ENCODE measurements at places on chromosomes 1 and 21.
A peak's percentile ranks its signal among the peaks of the same experiment; 100 is the strongest.

GRCh38 chr1:223217781-223218180 lies 74.7 kb upstream of the TLR5 start:
- DNase-seq = no peak

DNA sequence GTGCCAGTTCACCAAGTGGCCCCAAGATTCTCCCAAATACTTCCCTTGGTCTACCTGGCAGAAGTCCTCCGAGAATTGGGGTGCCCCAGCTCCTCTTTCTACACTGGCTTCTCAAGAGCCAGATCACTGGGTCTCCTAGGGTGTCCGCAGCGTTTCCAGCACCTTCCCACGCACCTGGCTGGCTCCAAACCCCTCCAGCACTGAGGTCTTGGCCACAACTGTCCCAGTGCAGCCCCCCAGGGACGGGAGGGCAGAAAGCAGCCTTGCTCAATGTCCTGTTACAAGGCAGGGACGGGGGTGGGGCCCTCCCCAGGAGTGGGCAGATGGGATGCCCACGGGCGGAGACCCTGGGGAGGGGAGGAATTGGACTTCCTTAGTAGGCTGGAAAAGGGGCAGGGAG lies 1.1 kb downstream of the ECE1 start:
- no peak for DNase-seq

DNA sequence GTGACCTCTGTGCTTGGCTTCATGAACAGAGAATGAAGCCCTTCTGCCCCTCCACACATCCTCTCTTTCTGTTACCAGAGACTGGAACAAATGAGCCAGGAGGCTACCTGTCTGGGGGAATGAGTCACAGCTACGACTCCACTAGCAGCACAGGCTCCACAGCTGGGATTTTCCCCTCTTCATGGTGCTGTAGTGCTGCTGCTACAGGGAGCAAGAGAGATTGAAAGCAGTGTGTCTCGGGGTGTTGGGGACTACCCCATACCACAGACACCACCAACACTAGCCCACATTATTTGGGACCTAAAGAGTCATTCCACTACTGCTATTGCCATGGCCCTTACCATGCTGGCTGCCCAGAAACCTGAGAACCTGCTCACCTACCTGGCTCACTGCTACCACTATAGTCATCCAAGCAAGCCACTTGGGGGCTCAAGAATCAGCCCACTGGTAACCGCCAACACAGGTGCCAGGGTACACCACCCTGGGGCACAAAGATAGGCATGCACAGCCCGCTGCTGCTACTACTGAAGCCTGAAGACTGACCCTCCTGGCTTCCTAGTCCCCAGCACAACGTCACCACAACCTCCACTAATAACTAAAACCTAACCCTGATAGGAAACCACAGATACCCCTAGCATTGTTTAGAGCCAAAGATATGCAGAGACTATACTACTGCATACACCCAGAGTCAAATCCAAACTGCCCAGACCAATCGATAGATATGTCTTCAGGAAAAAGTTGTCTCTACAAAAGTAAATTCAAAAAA lies 17.7 kb downstream of the CD1E start:
- DNase-seq = no peak

DNA sequence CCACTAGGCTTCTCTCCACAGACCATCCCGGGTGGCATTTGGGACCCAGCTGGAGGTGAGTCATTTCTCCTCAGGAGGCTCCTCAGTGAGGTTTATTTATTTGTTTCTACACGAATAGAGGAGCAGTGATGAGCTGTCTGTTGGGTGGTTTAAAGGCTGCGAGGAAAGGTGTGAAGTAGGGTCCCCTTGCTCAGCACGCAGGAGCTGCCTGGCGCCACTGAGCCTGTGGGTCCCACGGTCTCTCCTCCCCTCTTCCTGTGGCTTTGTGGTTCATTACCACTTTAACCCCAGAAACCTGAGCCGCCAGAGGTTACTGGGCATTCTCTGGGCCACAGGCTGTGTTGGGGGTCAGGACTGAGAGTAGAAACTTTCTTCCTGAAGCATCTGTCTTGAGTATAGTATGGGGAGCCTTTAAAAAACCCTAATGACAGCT lies 39.9 kb downstream of the IL6R start:
- DNase-seq = peak; percentile 95

DNA sequence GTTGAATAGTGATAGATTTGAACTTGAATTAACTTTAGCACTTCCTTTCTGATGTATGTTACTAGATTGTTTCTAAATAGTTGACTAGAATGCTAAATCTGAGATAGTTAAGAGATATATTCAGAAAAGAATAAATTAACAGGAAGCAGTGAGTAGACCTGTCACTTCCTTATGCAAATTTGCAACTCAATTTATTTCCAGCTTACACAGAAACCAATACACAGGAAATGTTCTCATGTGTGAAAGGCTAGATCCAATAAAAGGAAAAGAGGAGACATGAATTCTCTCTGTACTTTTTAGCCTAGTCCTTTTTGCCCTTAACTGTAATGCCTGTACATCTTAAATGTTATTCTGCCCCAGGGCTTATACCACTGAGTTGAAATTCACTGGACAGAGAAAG lies 522.3 kb downstream of the COL11A1 start:
- no peak for DNase-seq

DNA sequence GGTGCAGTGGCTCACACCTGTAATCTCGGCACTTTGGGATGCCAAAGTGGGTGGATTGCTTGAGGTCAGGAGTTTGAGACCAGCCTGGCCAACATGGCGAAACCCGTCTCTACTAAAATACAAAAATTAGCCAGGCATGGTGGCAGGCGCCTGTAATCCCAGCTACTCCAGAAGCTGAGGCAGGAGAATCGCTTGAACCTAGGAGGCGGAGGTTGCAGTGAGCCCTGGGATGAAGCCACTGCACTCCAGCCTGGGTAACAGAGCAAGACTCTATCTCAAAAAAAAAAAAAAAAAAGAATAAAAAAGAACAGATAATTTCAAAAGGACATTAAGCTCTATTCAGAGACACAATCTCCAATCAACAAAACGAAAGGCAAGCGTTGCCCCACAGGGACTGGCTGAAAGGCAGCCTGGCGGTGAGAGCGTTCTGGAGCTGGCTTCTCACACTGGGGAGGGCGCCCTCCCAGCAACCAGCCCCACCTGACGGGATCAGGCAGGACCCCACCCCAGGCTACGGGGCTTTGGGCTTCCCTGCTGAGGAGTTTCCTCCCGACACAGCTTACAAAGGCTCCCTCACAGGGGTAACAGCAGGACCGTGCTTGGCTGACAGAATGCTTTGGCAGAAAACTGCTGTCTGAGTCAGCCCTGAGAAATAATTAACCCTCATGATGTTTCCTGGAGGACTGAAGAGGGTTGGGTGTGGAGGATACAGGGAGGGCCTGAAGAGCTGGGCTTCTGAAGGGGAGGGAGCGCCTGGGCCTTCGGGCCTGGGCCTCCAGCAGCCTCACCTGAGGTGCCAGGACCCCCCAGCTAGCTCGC lies 31.1 kb upstream of the SRP9 start:
- DNase-seq = peak; percentile 87

DNA sequence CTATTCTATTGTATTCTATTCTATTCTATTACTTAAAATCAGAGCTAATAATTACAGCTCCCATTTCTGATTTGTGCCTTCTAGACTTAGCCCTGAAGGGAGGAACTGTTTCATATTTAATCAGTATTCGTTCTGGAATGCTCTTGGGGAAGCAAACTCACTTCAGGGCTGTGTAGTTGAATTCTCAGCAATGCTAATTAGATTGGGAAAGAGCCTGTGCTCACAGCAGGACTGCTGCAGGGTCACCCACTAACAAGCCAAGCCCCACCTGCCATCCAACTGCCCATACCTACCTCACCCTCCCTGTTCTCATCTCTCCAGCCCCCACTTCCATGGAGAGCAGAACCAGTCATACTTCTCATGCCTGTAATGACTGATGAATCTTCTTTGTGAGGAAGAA lies 464.2 kb downstream of the PTPRU start:
- DNase-seq = no peak

GRCh38 chr1:78607334-78607927 lies 12.8 kb upstream of the IFI44L start:
- DNase-seq = peak; percentile 27

DNA sequence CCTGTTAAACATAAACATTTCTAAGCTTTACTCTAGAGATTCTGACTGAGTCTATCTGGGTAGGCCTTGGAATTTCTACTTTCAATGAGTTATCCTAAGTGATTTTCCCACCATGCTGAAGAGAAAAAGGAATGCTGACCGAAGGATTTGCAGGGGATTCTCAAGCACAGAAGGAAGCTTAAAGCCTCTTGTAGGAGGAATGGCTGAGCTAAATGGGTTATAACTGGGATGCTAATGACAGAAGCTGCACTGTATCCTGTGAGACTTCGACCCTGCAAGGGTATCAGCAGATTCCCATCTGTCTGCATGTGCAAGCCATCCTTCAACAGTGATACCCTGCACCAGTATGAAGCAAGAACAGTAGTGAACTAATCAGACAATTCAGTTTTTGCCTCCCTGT lies 35.4 kb downstream of the SLC35D1 start:
- peak; percentile 18 for DNase-seq

DNA sequence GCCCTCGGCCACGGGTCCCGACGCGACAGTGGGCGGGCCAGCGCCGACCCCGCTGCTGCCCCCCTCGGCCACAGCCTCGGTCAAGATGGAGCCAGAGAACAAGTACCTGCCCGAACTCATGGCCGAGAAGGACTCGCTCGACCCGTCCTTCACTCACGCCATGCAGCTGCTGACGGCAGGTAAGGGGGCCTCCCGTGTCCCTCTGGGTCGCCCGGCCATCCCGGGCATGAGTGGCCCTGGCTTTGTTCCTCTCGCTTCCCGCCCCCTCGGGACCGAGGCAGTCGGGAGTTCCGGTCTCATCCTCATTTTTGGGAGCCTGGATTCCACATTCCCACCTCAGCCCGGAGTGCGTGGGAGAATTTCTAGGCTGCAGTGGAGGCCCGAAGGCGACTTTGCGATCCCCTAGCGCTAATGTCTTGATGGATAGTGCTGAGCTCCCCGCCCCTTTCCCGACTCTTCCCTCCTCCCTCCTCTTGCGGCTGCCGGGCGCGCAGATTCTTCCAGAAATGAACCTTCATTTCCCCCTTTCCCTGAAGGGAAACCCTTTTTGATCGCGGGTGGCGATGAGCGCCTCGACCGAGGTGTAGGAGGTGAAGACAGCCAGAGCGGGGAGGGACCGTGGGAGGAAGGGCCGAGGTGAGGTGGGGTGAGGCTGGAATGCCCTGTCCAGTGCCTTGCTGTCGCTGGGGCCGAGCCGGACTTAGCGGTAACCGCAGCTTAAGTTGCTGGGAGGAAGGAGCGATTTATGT lies 705 bp downstream of the KHDRBS1 start:
- DNase-seq = peak; percentile 69

- DNase-seq = no peak
Observed at GRCh38 chr1:51686450-51686849, 69.6 kb downstream of the OSBPL9 start.

- no peak for DNase-seq
Observed at GRCh38 chr1:94796266-94796665, 23.9 kb upstream of the SLC44A3 start.

DNA sequence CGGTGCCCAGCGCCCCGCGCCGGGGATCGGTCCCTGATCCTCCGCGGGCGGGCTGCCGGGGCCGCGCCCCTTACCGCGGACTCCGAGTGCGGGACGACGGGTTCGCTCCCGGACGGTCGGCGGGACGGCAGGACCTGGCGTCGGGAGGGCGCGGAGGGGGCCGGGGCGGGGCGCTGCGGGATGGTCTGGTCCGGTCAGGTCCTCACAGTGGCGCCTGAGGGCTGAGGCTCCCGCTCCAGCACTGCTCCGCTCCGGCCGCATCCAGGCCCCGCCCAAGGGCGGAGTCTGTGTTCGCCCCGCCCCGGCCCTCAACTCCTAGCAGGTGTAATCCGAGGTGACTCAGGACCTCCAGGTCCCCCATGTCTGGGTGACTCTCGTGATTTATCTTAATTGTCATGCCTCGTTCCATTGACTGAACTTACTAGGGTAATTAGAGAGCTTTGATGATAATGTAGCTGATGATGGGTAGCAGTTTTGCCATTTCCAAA lies at the start of gene RAB3B:
TSS of gene RAB3B (minus strand) at position 223 of the 488 bp plus-strand sequence. CDS start 13,583 bp downstream, outside the sequence.
- DNase-seq = peak; percentile 62

DNA sequence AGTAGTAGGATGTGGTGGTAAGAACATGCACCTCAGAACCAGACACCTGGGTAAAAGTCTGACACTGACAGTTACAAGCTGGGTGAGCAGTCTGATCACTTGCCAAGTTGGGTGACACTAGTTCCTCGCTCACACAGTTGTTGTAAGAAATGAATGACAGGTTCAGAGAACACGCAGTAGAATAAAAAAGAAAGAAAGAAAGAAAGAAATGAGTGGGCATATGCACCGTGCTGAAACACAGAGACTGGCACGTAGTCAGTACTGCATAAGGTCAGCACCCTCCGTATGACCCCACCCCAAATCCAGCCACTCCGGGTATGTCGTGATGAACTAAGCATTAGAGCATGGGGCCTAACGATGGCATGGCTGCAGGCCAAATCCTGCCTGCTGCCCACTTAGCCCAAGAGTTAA lies 90.6 kb downstream of the GLUL start:
- no peak for DNase-seq

GRCh38 chr1:245489838-245490237 lies 335.1 kb downstream of the KIF26B start:
- no peak for DNase-seq

- DNase-seq = peak; percentile 33
Observed at GRCh38 chr1:244801246-244801645, 34.2 kb upstream of the COX20 start.

DNA sequence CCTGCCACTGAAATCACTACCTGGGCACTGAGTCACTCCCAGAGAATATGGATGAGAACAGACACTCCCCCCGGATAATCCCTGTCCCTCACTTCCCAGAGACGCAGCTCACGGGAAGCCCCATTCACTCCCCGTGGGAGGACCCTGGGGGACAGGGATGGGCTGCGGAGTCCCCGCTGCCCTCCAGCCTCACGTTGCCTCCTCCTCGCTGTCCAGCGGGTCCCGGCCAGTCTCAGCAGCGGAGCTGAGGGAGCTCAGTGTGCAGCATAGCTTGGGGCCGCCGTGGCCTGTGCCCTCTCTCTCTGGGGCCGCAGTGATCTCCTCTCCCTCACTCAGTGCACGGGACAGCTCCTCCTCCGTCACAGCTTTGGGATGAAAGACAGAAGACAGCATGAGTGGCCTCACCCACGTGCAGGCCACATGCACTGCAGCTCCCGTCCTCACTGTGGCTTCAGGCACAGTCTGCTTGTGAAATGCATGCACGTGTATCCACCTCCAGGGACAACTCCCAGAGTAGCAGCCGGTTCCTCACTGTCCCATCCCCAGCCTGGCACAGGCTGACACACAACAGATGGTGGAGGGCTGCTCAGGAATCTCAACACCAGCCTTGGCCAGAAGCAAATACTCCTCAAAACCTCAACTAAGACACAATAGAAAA lies 7.4 kb downstream of the CFAP410 start:
- DNase-seq = peak; percentile 26

- DNase-seq = no peak
Observed at GRCh38 chr1:202010180-202011015, at the start of gene ELF3. Gene ELF3 (plus strand): TSS chr1:202010587. CDS start chr1:202011137, 550 bp downstream.

DNA sequence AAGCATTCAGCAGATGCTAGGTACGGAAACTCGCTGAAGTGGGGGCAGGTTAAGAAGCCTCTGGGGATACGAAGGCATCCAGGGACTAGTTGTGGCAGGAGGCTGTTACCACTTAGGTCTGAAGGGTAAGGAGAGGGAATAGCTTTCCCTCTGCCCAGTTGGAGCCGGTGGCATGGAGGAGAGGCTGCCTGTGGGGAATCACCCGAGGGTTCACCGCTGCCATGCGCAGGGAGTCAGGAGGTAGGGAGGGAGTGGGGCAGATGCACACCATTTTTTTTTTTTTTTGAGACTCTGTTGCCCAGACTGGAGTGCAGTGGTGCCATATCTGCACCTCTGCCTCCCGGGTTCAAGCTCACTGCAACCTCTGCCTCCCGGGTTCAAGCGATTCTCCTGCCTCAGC lies 6.1 kb downstream of the PCSK9 start:
- no peak for DNase-seq
